ENCODE measurements at places on chromosomes 13 and 19.

- DNase-seq, result no peak
Measured at GRCh38 chr19:8161135-8161646, 11.8 kb upstream of the FBN3 start.

- no peak for DNase-seq
Measured at GRCh38 chr19:56597696-56598095, 2.6 kb downstream of the ZNF71 start.

DNA sequence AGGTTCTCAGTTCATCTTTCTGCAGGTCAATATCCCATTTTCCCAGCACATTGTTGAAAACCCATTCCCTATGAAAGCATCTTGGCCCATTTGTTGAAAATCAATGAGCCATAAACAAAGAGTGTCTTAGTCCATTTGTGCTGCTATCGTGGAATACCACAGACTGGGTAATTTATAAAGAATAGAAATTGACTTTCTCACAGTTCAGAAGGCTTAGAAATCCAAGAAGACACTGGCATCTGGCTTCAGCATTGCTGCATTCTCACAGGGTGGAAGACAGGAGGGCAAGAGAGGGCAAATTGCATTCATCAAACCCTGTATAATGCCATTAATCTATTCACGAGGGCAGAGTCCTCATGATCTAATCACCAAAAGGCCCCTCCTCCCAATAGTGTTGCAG is 34.1 kb downstream of the ZNF823 start:
- no peak for DNase-seq

DNA sequence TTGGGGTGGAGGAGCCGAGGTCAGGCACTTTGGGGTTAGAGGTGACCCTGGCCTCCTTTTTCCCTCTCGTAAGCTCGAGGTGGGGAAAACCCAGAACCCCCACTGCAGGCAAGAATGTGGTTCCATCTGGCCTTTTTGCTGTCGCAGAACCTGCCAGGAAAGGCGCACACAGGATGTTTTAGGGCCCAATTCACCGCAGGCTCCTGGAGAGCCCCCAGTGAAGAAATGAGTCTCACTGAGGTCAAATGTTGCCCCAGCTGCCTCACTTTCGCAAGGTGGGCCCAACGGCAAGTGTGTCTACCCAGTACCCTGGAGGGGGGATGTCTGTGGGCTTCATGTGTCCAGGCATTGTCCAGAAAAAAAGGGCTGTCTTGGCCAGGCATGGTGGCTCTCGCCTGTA is 61.8 kb downstream of the PEX11G start:
- DNase-seq, result no peak

- DNase-seq, result no peak
Measured at GRCh38 chr13:93256998-93257397, 30.4 kb downstream of the GPC6 start.

- no peak for DNase-seq
Measured at GRCh38 chr13:30924721-30925120, 7.7 kb upstream of the TEX26 start.

GRCh38 chr13:28056426-28056825 is 44.0 kb downstream of the FLT3 start:
- DNase-seq, result no peak
